K562 (cell line): ENCODE measurements at places on chromosomes 13 and 19. TPM values are rescaled to one million over a fixed set of nuclear protein-coding genes. Genes with fewer than 3 reads are reported as not detected.

GRCh38 chr19:6021878-6022569, 44.1 kb upstream of the RANBP3 start:
- peak; percentile 84 for DNase-seq

PKN1 gene
- 97.3 and 108 TPM in 2 replicates for polyA plus RNA-seq

RDH8 gene
- polyA plus RNA-seq: not detected in 2 replicates

DBP gene
- polyA plus RNA-seq: 1.6 and 3.8 TPM in 2 replicates

CNMD gene
- polyA plus RNA-seq: not detected in 2 replicates

DNA sequence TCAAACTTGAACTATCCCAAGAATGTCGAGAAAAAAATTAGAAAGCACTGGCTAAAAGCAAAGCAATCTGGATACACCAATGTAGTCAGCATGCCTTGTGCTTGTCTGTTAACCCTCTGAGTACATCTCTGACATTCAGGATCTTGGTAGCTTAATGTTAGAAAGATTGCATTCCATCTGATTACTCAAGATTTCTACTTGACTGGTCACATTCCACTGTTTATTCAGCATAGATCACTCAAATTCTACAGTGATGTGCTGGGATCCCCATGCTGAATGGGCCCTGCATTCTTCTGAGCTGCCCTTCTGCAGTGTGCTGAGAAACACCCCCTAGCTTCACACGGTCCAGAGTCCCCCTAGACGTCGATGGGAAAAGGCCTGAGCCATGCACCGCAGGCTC, 295.4 kb upstream of the MAB21L1 start:
- DNase-seq: no peak

DNA sequence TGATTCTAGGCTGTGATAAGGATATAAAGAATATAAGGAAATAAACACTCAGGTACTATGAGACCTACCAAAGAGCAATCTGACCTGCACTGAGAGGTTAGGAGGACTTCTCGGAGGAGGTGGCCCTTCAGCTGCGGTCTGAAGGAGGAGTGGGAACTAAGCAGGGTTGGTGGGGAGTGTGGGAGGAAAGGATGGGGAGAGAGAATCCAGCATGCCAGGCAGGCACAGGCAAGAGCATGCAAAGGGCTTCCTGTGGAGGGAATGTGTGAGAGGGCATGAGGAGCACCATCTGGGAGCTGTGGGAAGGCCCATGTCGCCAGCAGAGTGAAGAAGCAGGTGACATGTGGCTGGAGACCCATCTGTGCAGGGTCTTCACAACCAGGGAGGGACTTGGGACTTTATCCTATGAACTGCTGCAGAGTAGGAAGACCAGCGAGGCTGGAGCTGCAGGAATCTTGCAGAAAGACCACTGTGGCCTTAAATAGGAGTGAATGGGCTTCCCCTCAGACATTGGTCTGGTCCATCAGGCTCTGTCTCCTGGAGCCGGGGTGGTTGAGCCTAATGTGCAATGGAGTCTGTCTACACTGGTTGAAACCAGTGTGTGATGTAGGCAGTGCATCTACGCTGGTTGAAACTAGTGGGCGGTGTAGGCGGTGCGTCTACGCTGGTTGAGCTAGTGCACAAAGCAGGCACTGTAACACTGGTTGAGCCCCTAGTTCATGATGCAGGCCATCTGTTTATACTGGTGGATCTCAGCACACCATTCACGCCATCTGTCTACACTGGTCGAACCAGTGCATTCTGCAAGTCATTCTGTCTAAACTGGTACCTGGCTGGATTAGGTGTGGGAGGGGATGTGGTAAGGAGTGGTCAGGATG, 6.4 kb downstream of the CHST8 start:
- DNase-seq: no peak

- DNase-seq: no peak
Observed at GRCh38 chr13:33206425-33206824, 79.1 kb downstream of the STARD13 start.

GRCh38 chr13:99998261-99998660, 16.7 kb downstream of the ZIC2 start:
- DNase-seq: no peak

DNA sequence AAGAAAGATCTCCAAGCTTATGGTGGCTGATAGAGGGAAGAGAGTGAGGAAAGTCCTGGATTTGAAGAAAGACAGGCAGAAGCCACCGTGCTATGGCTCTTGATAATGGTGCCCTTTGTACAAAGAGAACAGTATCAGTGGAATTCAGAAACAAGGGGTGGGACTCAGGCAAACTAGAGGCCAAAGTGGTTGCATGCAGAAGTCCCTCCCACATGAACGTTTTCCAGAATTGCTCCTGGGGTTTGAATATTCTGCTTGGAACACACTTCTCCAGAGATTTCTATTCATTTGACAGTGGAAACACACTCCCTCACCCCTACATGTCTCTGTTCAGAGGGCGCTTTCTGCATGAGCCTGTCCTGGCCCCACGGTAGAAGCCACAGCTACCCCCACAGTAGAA, 10.1 kb upstream of the MBNL2 start:
- DNase-seq: no peak

- no peak for DNase-seq
Observed at GRCh38 chr19:17862711-17863519, 3.2 kb downstream of the RPL18A start.

CELF5 gene
- polyA plus RNA-seq: 0.27 and 0.56 TPM in 2 replicates

ELSPBP1 gene
- not detected in 2 replicates for polyA plus RNA-seq

DNA sequence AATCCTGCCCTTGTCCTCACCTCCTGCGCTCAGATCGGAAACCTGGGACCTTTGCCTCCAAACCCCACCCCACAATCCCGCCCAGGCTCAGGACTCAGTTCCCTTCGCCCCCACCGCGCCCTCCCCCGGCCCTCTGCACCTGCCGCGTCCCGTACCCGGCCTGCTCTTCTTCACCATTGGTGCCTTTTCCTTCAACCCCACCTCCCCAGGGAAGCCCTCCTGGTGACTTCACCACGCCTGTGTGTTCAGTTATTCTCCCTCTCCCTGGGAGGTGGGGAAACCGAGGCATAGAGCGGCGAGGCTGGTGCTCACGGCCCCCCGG, 19.3 kb upstream of the TCF3 start:
- peak; percentile 79 for DNase-seq

PEAK3 gene
- 0.07 TPM in 1 of 2 replicates, not detected in the other for polyA plus RNA-seq

- no peak for DNase-seq
Observed at GRCh38 chr13:36665630-36666029, 8.2 kb upstream of the SERTM1 start.

PRSS57 gene
- 1.5 TPM in 2 replicates for polyA plus RNA-seq

- DNase-seq: peak; percentile 27
Observed at GRCh38 chr13:36432106-36432544, at the start of gene CCNA1. Gene CCNA1 (plus strand): TSS chr13:36432495. CDS start chr13:36433057, 562 bp downstream.

GIPR gene
- 26.3 and 26.8 TPM in 2 replicates for polyA plus RNA-seq

GRCh38 chr13:114140131-114140905, 7.9 kb upstream of the RASA3 start:
- no peak for DNase-seq

ZNF85 gene
- polyA plus RNA-seq: 0.59 and 0.78 TPM in 2 replicates

DNA sequence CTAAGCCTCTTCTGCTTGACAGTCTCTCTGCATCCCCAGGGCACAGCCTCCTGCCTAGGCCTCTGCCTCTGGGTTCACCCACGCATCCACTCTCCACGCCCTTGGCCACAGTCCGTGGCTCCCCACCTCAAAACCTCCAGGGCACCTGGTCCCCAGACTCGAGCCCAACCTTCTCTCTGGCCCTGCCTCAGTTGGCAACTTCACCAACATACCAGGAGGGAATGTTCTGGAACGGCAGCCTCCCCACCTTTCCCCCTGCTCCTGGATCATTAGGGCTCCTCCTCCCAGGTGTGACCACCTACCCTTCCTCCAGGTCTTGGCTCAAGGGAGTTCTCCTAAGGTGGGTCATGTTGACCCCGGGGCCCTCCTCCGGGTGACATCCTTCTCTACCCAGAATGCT, 69.1 kb downstream of the SOX1 start:
- DNase-seq: no peak

DNA sequence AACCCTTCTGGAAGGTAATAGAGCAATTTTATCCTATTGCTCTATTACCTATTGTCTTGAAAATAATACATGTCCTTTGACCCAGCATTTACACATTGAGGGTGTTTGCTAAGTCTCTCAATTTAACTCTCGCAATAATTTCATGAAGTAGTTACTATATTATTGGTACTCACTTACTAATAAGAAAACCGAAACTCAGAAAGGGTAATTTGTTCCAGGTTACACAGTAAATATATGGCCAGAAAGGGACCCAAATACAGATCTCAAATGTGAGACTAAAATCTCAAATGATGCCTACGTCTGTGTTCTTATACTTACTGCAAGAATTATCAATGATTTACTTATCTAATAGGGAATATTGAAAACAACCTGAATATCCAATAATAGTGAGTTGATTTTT, 29.7 kb upstream of the FAM216B start:
- DNase-seq: no peak

GRCh38 chr19:46762245-46762890, 16.1 kb upstream of the STRN4 start:
- no peak for DNase-seq

- DNase-seq: no peak
Observed at GRCh38 chr13:107462501-107462900, 752.8 kb downstream of the LIG4 start.

CYP4F11 gene
- not detected in 2 replicates for polyA plus RNA-seq

DNA sequence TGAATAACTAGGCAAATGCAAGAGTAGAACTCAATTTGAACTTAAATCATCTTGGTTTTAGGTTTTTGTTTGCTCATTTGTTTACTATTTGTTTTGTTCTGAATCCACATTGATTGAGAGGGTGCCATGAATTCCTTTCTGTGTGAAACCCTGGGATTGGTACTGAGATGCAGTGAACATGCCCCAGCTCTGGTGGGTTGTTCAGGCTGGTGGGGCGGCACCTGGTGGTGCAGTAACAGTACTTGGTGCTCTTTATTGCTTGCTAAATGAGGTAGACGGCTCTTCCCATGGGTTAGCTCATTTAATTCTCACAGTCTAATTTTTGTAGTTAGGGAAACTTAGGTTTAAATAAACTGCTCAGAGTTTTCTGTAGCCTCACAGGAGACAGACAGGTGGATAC, 48.4 kb downstream of the WASF3 start:
- peak; percentile 7 for DNase-seq

PNMA8B gene
- polyA plus RNA-seq: not detected in 2 replicates
